Caco-2 (cell line): ENCODE measurements at places on chromosomes 2 and 18. TPM values are rescaled to one million over a fixed set of nuclear protein-coding genes. Genes with fewer than 3 reads are reported as not detected.

The INO80C gene
- total RNA-seq: 22.7 and 26.6 TPM in 2 replicates

The TUBA4B gene
- total RNA-seq: not detected in 2 replicates

The IMPACT gene
- 20.3 and 20.6 TPM in 2 replicates for total RNA-seq

The PAX8 gene
- 7.5 and 7.7 TPM in 2 replicates for total RNA-seq

The CHRNG gene
- not detected in 2 replicates for total RNA-seq

The GLB1L gene
- 3.3 and 4.3 TPM in 2 replicates for total RNA-seq

The ANO7 gene
- 4.1 and 4.7 TPM in 2 replicates for total RNA-seq

The GPR39 gene
- 26.8 and 28.7 TPM in 2 replicates for total RNA-seq

The KCNK3 gene
- 0.09 and 0.36 TPM in 2 replicates for total RNA-seq

The GAREM1 gene
- total RNA-seq: 0.50 and 0.51 TPM in 2 replicates

The SUCLG1 gene
- total RNA-seq: 155 and 161 TPM in 2 replicates

The BMPR2 gene
- 27.2 and 28.1 TPM in 2 replicates for total RNA-seq

The XRCC5 gene
- 319 and 333 TPM in 2 replicates for total RNA-seq

The CPLX4 gene
- not detected in 2 replicates for total RNA-seq

The KATNAL2 gene
- not detected in 2 replicates for total RNA-seq

The ELOA2 gene
- not detected in 2 replicates for total RNA-seq

The PRKAG3 gene
- total RNA-seq: not detected in 2 replicates

The PLCL1 gene
- total RNA-seq: 1.6 TPM in 2 replicates

The IHH gene
- total RNA-seq: 19.0 and 22.6 TPM in 2 replicates

The NAT8 gene
- total RNA-seq: not detected in 2 replicates

The SKA1 gene
- 31.3 and 32.4 TPM in 2 replicates for total RNA-seq

The UBR3 gene
- total RNA-seq: 32.6 and 35.7 TPM in 2 replicates
